ENCODE measurements at places on chromosomes 3 and 15.

DNA sequence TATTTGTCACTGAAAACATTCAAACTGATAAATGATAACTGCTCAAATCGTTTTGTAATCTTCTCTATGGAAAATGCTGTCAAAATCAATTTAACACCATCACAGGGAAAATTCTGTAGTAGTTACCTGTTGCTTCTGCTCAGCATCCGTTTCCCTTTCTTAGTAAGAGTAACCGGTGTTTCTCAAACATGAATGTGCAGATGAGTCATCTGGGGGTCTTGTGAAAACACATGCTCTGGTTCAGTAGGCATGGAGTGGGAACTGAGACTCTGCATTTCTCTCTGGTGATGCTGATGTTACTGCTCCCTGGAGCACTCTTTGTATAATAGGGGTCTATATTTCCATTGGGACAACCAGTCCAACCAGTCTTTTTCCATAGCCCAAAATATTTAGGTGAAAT is 145.1 kb downstream of the SEMA6D start:
- peak; percentile 13 for DNase-seq

DNA sequence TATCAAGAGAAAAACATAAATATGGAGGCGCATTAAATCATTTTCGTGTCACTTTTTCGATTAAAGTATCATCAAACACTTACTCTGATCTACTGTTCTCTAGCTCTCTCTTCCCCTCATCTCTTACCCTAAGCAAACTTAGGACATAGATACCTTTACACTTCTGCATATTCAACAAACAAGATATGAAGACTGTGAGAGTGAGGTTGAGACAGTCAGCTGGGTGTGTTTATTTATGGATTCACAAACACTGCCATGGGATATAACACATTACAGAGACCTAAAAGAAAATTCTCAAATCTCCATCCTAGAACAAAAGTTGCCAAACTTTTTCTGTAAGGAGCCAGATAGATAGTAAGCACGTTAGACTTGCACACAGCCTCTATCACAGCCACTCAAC is 85.2 kb upstream of the ZNF385D start:
- DNase-seq, result no peak

- DNase-seq, result no peak
These were observed 234.2 kb upstream of the UMPS start for GRCh38 chr3:124496061-124496460.

DNA sequence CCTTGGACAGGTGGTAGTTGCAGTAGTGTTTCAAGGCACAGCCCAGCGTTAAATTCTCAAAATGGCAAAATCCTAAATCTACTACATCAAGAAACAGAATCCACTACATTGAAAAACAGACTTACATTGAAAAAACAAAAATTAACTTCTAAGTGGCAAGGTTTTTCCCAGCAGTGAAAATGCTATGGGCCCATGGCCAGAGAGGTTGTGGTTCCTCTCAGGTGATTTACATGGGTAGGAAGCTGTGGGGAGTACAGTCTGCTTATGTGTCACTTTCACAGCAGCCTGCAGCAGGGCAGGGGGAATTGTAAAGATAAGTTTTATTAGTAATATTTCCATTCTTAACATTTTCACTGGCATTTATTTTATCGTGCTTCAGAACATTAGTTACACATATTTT is 24.9 kb downstream of the TTC14 start:
- peak; percentile 43 for DNase-seq

DNA sequence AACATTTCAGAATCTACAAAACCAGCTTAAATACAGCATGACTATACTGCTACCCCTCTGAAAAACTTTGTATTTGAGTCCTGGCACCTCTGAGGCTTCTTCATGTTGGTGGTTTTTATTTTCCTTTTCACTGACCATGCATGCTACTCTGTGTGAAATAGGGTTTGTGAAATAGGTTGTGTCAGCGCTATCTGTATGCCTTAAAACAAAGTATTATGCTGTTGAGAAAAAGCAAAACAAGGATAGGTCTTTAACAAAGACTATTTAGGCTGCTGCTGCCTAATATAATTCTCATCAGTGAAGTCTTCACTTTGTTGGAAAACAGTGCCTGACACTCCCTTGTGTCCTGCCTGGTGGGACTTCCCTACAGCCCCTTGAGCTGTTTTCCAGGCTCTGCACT is 28.7 kb upstream of the TRAK1 start:
- no peak for DNase-seq

- no peak for DNase-seq
These were observed 617 bp upstream of the EOGT start for GRCh38 chr3:69014022-69014580.

Data from GM20000 (cell line).